CD8-positive, alpha-beta memory T cell (primary cell): ENCODE measurements at places on chromosomes 11 and 22.

DNA sequence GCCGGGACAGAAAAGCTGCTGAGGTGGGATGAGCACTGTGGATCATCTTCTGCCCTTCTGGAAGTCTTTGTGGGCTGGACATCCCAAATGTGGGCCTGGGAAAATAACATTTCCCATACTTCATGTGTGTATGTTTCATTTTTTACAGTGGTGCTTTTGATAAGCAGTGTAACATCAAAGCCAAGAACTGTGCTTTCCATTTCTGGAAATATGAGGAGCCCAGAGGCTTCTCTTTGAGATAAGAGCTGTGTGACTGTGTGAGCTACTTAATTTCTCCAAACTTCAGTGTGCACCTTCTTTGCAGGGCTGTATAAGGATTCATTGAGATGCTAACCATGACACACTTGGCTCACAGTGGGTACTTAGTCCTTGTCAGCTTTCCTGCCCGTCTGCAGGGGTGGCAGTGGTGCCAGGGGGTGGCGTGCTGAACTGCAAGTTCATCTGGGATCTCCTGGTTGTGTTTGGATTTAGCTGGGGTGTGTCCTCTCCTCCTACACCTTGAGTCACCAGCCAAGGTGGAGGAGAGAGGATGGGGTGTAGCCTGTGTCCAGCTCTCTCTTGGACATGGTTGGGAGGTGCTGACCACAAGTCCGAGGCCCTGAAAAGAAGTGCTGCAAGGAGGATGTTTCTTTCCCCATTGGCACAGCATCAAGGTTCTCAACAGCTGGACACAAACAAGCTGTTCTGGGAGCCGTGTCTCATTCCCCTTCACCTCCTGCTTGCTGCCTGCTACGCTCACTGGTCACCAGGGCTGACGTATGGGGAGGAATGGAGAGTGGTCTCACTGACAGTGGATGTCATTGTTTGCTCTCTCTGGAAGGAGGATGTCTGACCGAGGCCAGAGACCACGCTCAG, 139.4 kb downstream of the TEAD1 start:
- DNase-seq: no peak

- no peak for DNase-seq
Measured at GRCh38 chr22:42256930-42257329, 13.5 kb downstream of the TCF20 start.

- DNase-seq: no peak
Measured at GRCh38 chr11:7846003-7846402, 49.3 kb upstream of the OR5P2 start.

GRCh38 chr11:87878373-87878825, 296.8 kb downstream of the RAB38 start:
- no peak for DNase-seq

- no peak for DNase-seq
Measured at GRCh38 chr22:24731761-24732160, 42.8 kb downstream of the PIWIL3 start.

DNA sequence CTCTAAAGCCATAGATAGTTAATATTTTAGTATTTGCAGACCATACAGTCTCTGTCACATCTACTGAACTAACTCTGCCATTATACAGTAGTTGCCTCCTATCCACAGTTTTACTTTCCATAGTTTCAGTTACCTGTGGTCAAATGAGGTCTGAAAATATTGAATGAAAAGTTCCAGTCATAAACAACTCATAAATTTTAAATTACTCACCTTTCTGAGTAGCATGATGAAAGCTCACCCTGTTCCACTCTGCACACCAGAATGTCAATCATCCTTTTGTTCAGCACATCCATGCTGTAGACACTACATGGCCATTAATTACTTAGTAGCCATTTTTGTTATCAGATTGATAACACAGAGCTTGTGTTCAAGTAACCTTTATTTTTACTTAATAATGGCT, 51.7 kb upstream of the ME3 start:
- no peak for DNase-seq

DNA sequence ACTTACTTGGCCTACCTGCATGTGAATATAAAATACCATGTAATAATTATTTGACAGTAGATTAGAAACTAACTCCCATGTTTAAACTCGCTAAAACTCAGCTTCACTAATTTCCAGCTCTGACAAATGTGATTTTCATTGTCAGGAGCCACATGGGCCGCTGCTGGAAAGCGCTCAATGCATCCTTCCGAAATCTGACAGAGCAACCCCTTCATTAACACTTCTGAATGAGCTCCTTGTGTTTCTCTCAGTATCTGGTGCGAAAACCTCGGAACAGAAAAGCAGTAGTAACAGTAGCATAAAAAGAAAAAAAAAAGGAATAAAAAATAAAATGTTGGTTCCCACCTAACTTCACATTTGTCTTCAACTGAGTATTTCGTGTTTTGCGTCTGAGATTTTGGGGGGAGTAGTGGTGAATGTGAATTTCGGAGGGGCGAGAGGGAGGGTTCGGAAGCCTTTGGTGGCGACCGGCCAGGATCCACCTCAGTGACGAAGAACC, 710 bp downstream of the MTCH2 start:
- DNase-seq: no peak

DNA sequence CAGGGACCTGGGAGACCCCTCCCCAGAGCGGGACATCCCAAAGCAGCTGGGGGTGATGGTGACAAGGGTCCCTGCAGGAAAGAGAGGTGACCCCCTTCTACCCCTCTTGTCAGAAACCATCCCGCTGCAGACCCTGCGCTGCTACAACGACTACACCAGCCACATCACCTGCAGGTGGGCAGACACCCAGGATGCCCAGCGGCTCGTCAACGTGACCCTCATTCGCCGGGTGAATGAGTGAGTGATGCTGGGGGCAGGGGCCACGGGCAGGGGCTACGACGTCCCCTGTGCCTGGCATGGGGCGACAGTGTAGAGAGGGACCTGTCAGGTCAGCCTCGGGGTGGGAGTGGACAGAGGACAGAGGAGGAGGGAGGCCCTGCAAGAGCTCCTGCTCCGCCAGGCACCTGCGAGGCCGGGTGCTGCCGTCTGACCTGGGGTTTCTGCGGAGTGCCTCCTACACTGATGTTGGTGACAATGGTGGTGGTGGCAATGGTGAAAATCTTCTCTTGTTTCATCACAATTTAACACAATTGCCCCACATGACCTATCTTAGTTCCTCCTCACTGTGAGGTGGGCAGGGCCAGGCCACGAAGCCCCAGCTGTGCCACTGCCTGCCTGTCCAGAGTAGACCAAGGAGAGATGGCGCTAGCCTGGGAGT, 9.8 kb downstream of the CSF2RB start:
- no peak for DNase-seq

DNA sequence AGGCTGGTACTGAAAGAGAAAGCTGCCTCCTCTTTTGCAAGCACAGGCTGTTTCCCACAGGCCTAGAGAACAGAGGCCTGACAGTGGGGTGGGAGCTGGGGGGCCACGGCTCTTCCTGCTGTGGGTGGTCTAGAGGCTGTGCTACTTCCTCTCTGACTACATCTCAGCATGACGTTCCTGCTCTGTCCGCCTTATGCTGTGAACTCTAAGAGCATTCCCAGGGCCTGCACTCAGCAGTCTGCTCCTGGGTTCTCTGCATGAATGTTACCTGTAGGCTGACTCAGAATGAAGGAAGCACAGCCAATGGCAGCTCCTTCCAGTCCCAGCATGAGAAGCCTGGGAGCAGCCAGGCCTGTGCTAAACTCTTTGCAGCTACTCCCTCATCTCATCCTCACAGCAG, 534.3 kb downstream of the NTM start:
- DNase-seq: no peak
